EL (cell line): ENCODE measurements at places on chromosomes 2 and 18.

- DNase-seq = peak; percentile 53
These were observed 15.7 kb downstream of the FAM98A start for GRCh38 chr2:33583194-33583938.

DNA sequence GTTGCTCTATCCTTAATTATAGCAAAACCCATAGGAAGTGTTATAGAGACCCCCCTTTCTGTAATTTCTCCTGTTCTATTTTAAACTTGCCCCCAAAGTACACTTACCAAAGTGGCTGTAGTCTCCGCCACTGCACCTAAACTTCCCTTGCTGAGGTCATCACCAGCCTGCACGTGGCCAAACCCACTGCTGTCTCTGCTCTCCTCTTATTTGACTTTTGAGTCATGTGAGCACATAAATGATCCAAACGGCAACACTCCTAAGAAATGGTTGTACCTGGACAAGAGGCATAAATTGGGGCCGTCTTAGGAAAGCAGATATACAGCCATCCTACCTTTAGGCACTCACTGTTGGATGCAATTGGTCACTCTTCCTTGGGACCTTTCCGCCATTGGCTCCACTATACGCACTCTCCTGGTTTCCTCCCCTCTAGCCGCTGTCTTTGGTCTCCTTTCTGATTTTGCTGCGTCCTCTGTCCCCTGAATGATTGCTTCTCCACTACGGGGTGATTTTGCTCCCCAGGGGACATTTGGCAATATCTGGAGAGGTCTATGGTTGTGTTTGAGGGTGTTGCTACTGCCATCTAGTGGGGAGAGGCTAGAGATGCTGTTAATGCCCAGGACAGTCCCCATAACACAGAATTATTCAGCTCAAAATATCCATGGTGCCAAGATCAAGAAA is 19.2 kb upstream of the IL36G start:
- DNase-seq = peak; percentile 65

DNA sequence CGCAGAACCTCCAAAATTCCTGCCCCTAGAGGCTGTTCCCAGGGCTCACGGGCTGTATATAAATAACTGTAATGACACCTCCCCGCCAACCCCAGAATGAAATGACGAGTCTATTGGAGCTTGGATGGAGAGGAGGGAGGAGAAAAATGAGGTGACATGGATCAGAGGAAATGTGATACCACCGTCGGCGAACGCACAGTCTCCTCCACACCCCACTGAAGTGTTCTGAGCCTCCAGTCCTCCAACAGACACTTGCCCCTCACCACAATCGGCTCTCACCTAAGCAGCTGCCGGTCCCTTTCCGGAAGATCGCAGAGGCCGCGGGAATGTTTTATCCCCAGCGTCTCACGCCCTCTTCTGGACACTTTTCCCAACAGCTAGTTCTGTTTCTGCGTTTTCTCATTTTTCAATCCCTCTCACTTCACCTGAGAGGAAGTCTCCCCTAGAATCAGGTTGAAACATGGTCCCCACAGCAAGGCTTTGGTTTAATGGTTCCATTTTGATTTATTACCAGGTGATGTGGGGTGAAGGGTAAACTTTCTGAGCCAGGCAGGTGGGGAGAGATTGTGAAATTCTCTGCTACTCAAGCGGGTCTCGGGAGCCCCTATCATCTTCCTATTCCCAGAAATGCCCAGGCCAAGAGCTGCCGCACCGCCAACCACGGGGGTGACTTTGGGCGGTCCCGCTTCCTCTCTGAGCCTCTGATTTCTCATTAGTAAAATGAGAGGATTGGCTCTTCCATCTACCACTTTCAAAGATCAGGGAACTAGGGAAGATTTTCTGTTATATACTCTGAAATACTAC is 9.1 kb upstream of the MYO5B start:
- peak; percentile 37 for DNase-seq

GRCh38 chr2:182068811-182069210 is 83.2 kb downstream of the PPP1R1C start:
- no peak for DNase-seq

DNA sequence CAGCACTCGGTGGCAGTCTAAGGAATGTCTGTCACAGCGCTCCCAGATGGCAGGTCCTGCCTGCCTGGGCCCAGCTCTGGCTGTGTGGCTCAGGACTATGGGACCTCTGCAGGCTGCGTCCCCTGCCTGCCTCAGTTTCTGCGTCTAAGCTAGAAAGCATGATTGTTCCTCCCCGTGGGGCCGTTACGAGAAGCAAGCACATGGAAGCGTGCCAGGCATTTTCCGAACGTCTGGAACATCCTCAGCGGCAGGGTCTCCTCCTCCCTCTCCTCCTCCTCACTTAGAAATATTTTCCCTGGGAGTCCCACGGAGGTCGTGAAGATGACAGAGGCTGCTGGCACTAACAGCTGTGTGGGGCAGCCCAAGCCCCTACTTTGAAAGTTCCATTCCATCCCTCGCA is 43.3 kb downstream of the LRRFIP1 start:
- DNase-seq = no peak
